GM23248 (cell line): ENCODE measurements at places on chromosomes 4 and X. TPM values are rescaled to one million over a fixed set of nuclear protein-coding genes. Genes with fewer than 3 reads are reported as not detected.

DNA sequence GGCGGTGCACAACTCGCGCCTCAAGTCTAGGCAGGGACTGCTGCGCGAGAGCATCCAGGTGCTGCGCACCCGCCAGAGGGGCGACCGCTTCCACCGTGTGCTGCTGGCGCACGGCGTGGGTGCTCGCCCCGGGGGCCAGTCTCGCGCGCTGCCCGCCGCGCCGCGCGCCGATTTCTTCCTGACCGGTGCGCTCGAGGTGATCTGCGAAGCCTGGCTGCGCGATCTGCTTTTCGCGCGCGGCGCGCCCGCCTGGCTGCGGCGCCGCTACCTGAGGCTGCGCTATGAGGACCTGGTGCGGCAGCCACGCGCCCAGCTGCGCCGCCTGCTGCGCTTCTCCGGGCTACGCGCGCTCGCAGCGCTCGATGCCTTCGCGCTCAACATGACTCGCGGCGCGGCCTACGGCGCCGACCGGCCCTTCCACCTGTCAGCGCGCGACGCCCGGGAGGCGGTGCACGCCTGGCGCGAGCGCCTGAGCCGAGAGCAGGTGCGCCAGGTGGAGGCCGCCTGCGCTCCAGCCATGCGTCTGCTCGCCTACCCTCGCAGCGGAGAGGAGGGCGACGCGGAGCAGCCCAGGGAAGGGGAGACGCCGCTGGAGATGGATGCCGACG lies 1.3 kb downstream of the CHST7 start:
- DNase-seq: peak; percentile 52

DNA sequence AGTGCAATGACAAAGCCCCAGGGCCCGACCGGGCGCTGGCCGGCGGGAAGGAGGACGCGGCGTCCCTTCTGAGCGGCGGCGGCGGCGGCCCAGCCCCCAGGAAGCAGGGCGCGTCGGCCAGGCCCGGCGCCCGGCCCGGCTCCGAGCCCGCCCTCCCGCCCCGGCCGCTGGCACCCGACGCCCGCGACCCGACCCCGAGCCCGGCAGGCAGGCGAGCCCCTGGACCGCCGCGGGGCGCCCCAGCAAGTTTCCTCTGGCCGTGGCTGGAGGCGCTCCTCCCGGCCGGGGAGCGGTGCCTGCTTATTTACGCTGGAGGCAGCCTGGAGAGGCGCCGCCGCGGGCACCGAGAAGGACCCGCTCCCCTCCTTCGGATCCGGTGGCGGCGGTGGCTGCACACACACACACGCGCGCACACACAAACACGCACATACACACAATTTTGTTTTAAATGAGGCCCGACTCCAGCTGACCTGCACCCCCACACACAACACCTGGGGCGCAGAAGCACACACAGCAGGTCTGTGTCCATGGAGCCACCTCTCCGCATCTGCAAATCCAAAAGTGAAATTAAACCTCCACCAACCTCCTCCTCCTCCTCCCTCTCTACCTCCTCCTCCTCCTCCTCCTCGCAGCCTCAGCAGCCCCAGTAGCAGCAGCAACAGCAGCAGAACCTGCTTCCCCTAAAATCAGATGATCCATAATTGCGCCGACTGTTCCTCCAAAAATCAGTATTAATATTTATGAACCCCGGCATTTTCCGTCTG lies 669 bp downstream of the IRF2 start:
- peak; percentile 70 for DNase-seq

The BBS12 gene
- total RNA-seq: 3.5 and 7.1 TPM in 2 replicates

GRCh38 chr4:58093352-58093751 lies 983.2 kb upstream of the IGFBP7 start:
- no peak for DNase-seq

GRCh38 chr4:173153445-173153844 lies 15.2 kb upstream of the GALNT7 start:
- DNase-seq: no peak

DNA sequence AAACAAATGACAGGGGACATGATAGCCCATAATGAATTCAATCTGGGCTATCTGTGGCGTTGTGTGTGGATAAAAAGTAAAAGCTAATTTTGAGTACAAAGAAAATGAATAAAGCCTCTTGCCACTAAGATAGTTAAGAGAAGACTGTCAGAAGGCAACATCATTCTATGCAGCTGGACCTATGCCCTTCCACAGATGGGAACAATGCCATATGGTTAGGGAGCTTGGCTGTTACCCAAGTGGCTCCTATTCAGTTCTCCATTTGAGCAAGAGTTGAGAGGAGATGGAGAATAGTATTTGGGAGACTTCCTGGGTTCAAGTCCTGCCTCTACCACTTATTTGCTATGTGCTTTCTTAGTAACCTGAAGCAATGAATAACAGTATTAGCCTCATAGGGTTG lies 107.7 kb downstream of the ANXA3 start:
- DNase-seq: no peak

- DNase-seq: no peak
These were observed 1.7 kb upstream of the VCX start for GRCh38 chrX:7841084-7841805.

- DNase-seq: no peak
These were observed 23.2 kb downstream of the TMSB4X start for GRCh38 chrX:12997906-12998687.

- no peak for DNase-seq
These were observed 745.3 kb downstream of the RPA4 start for GRCh38 chrX:97628807-97629596.

- DNase-seq: no peak
These were observed 262.2 kb downstream of the SPOCK3 start for GRCh38 chr4:166972071-166972470.

DNA sequence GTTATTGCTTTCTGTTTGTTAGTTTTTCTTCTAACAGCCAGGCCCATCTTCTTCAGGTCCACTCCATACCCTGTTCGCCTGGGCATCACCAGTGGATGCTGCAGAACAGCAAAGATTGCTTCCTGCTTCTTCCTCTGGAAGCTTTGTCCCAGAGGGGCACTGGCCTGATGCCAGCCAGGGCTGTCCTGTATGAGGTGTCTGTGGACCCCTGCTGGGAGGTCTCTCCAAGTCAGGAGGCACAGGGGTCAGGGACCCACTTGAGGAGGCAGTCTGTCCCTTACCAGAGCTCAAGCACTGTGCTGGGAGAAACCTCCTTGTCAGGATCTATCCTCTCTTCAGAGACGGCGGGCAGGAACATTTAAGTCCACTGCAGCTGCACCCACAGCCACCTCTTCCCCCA lies 2.5 kb upstream of the PAGE2B start:
- no peak for DNase-seq

GRCh38 chr4:101014417-101014816 lies 332.9 kb downstream of the PPP3CA start:
- no peak for DNase-seq

DNA sequence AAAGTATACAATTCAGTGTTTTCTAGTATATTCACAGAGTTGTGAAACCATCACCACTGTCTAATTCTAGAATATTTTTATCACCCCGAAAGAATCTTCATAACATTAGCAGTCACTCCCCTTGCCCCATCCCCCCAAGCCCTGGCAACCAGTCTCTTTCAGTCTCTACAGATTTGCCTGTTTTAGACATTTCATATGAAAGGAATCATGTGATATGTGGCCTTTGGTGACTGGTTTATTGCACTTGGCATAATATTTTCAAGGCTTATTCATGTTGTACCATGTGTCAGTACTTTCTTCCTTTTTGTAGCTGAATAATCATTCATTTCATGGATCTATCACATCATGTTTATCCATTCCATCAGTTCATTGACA lies 371.7 kb downstream of the AFF2 start:
- peak; percentile 52 for DNase-seq

- peak; percentile 79 for DNase-seq
These were observed 54.0 kb upstream of the AMELX start for GRCh38 chrX:11239230-11239629.

The SOD3 gene
- 3.8 and 8.2 TPM in 2 replicates for total RNA-seq
